ENCODE measurements at places on chromosomes 3 and 15.

GRCh38 chr15:60408463-60408981 lies 10.7 kb upstream of the ANXA2 start:
- DNase-seq: no peak

- no peak for DNase-seq
Observed at GRCh38 chr3:110301781-110302180, 769.8 kb upstream of the NECTIN3 start.

DNA sequence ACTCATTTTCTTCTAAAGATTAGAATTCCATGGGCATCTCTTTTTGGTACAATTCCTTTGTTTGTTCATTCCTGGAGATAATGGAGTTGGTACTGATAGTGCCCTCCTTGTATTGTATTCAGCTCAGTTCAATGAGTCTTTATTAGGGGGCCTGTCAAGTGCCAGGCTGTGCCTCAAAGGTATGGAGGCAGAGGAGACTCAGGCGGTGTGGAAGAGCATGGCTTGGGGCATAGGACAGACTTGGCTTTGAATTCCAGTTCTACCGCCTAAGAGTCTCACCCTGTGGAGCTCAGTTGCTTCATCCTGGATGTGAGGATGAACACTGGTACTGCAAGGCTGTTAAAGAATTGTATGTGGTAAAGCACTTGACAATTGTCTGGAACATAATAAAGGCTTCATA lies 196.6 kb upstream of the IL12A start:
- DNase-seq: no peak

DNA sequence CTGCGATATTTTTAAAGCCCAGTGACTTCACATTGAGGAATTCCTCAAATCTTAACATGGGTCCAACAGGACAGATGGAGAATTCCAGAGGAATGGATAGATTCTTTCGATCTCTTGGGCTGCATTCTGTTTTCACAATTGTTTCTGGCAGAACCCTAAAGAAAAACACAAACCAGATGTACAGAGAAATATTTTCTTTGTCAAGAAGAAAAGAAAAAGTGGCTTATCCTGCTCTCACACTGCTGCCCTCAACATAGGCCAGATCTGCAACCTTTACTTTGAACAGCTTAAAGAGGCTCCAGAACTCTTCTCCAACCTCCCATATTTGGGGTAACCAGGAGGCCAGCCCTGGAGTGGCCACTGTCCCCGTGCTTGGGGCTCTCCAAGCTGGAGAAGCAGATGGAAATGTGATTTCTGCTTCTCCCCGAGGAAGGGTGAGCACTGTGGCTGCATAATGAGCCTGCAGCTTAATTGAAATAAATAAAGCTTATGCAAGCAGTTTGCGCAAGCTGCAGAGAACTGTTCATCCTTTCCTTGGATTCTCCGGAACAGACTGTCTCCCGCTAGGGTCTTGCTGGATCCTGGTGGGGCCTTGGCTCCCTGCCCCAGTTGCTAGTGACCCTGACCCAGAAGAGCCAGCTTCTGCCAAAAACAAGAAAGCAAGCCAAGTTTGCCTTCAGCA lies 453.2 kb upstream of the PROK2 start:
- no peak for DNase-seq

DNA sequence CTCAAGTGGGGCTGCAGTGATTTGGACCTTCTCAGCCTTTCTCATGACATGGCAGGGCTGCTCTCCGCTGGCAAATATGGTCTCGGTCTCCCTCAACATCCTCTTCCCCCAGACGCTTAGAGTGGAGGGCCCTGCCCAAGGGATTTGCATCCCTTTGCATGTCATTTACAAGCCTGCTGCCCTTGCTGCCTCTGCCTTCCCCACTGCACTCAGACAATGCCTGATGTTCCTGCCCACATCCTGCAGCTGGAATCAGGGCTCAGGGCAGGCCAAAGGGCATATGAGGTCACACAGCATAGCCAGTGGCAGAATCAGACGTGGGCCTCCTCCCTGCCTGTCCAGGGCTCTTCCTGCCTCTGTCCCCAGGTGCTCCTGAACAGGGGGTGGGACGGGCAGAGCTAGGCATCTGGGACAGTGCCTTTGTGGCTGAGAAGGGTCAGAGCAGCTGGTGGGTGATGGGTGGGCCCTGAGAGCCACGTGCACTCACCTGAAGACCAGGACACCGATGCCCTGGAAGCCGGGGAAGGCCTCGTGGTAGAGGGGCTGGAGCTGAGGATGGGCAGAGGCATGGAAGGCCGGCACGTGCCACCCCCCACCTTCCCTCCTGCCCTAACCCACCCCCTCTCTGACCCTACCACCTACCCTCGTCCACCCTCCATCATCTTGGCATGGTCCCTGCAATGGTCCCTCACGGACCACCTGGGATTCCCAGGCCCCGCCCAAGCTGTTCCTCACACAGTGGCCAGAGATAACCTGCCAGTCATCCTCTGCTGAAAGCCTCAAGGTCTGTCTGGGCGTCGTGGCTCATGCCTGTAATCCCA lies 27.4 kb upstream of the GOLGA6C start:
- no peak for DNase-seq

GRCh38 chr15:83830381-83830780 lies 176.5 kb downstream of the ADAMTSL3 start:
- DNase-seq: no peak

DNA sequence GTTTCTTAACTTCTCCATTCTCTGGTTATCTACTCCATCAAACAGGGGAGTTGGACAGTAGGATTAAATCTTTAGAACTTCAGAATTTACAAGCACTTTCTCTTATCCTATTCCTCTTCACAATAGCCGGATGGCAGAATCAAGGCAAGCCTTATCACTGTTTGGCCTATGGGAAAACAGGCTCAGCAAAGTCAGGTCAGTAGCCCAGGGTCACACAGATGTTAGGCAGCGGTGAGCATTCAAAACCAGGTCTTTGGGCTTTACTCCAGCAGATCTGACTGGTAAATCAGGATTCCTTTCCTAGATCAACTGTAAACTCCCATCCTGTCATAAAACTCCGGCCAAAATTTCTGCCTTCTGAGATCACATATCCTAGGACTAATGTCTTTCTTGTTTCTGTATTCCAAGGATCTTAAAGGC lies 258.4 kb downstream of the OPA1 start:
- no peak for DNase-seq

DNA sequence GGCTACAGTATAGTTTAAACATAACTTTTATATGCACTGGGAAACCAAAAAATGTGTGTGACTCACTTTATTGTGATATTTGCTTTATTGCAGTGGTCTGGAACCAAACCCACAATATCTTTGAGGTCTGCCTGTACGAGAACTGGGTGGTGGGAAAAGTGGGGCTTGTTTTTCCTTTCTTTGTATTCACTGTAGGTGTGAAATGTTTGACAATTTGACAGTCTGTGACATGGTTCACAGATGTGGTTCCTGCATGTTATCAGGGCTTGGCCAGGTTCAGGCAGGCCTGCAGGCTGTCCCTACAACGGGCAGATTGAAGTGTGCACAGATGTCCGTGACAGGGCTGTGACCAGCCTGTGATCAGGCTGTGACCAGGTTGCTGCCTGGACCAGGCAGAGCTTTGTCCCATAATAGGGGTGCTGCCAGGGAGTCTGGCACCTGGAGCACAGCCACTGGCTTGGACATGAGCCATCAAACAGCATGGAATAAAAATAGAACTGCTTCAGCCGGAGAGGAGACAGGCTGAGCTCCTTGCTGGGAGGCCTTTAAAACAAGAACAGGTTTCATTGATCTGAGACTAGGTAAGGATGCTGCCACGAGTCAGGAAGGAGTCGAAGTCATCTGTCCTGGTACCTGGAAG lies 61.0 kb downstream of the KLF13 start:
- no peak for DNase-seq

DNA sequence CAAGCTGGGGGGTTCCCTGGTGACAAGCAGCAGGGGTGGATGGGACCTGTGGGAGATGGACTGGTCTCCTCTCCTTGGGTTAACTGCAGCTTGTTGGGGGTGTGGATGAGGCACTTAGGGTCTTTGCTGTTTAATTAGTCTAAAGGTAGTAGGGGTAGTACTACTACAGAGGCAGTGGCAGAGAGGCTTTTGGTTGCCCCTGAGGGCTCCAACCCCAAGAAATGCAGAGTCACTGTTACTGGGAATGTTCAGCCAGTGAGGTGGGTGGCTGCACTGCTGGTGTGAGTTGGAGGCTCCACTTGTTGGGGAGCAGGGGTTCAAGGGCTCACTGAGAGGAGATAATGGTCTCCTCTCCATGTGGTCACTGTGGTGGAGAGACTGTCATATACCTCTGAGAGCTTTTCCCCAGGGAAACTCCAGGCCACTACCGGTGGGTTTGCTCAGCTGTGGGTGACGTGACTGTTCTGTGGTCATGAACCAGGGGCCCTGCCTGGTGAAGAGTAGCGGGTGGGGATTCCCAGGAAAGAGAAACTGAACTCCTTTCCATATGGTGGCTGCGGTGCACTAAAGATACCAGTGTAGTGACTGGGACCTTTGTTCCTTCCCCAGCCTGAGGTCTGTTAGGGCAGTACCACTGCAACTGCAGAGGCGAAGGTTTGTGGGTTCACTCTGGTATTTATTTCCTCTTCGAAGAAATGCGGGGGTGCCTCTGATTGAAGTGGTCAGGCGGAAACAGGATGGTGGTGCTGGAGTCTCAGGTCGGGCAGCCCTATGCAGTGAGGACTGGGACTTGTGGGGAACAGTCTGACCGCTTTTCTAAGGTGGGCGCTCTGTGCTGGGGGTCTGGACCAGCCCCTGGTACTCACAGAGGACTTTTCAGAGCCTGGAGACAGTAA lies 68.9 kb upstream of the TNFSF10 start:
- no peak for DNase-seq

DNA sequence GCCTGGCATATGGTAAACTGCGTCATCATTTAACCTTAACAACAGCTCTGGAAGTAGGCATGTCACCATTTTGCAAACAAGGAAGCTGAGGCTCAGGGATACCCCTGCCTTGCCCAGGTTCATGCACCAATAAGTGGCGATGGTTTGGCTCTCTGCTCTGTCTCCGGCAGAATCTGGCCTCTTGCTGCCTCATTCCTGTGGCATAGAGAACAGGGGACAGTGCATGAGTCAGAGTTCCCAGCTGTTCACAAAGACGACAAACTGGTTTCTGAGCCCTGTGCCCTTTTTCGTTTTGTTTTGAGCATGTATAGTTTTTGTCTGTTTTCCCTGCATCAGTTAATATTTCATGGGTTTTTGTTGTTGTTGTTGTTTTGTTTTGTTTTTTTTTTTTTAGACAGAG lies 236.8 kb downstream of the OPA1 start:
- no peak for DNase-seq

DNA sequence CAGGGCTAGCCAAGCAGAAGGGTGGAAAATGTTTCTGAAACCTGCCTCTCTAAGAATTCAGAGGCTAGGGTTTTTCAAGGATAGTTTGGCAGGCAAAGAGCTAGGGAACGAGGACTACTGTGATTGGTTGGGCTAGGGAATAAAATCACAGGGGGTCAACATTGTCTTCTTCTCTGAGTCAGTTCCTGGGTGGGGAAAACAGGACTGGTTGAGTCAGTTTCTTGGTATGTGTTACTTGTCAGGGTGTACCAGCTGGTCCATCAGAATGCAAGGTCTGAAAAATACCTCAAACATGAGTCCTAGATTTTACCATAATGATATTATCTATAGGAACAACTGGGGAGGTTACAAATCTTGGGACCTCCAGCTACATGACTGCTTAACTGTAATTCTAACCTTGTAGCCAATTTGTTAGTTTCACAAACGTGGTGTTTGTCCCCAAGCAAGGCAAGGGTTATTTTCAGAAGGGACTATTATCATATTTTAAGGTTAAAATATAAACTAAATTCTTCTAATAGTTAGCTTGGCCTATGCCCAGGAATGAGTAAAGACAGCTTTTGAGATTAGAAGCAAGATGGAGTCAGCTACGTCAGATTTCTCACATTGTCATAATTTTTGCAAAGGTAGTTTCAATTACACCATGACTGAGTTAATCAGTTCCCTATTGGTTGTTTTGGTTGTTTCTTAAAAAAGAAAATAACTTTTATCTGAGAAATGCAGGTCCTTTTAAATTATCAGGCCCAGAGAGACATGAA lies 231.5 kb downstream of the ALCAM start:
- no peak for DNase-seq

DNA sequence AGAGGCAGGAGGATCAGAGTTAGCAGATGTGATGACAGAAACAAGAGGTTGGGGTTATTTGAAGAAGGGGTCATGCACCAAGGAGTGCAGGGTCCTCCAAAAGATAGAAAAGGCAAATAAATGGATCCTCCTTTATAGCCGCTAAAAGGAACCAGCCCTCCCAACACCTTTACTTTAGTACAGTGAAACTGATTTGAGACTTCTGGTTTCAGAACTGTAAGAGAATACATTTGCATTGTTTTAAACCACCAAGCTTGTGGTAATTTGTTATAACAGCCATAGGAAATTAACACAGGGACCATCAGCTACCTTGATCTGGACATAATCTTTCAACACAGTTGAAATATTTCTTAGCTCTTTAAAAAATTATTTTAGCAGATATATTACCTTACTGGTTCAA lies 166.6 kb downstream of the TIGIT start:
- no peak for DNase-seq

DNA sequence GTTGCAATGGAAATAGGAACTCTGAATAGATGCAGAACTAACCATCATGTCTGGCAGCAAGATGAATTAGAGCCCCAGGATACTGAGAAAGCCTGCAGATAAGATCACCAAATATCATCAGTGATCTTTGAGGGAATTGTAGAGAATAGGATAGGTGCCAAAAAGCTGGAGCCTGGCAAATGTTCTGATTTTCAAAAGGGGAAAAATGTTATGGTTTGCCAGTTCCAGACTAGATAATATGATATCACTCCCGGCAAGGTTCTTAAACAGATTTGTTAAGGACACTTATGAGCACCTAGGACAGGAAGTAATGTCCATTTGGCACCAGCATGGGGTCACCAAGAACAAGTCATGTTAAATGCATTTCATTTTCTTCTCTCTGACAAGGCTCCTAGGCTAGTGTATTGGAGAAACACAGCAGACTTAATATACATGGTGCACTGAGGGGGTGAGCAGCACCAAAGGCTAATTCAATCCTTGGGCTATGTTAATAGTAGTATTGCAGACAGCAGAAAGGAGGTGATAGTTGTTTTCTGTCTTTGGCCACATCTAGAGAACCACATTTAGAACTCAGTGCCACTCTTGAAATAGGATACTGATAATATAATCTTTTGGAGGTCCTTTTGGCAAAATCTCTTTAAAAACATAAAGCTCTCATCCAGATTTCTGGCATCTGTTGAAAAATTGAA lies 4.8 kb downstream of the SRGAP3 start:
- DNase-seq: no peak

GRCh38 chr15:57819646-57820045 lies 113.1 kb downstream of the POLR2M start:
- DNase-seq: no peak

DNA sequence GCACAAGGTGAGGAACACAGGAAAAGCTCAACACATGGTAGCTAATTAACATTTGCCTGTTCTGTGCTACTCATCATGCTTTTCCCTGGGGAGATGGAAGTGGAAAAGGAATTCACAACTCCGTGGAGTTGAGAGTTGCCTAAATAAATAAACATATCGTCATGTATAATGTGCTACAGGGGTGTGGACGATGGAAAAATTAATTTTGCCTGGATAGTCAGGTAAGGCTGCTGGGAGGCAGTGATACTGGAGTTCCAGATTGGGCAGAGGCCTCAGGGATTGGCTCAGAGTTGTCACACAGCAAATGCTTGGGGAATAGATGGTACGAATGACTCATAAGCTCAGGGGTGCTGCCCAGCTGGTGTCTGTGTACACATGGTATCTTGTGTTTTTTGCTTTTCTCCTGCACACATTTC lies 3.1 kb upstream of the ABHD6 start:
- DNase-seq: no peak

All from cortex of kidney (tissue), 1 donor.